Neural cell (in vitro differentiated cells): ENCODE measurements at places on chromosomes 6 and 20. TPM values are rescaled to one million over a fixed set of nuclear protein-coding genes. Genes with fewer than 3 reads are reported as not detected.

The EGFL8 gene
- 22.1 and 22.4 TPM in 2 replicates for polyA plus RNA-seq

The SNPH gene
- polyA plus RNA-seq = 25.6 and 29.4 TPM in 2 replicates

The NOP56 gene
- polyA plus RNA-seq = 184 and 188 TPM in 2 replicates

The SAPCD1 gene
- 1.3 TPM in 1 of 2 replicates, not detected in the other for polyA plus RNA-seq

The MDC1 gene
- 4.3 and 8.1 TPM in 2 replicates for polyA plus RNA-seq

The C4B gene
- 4.4 and 4.6 TPM in 2 replicates for polyA plus RNA-seq
